ENCODE measurements at places on chromosomes 5 and 9. TPM values are rescaled to one million over a fixed set of nuclear protein-coding genes. Genes with fewer than 3 reads are reported as not detected.

MLANA gene
- total RNA-seq: not detected

DNA sequence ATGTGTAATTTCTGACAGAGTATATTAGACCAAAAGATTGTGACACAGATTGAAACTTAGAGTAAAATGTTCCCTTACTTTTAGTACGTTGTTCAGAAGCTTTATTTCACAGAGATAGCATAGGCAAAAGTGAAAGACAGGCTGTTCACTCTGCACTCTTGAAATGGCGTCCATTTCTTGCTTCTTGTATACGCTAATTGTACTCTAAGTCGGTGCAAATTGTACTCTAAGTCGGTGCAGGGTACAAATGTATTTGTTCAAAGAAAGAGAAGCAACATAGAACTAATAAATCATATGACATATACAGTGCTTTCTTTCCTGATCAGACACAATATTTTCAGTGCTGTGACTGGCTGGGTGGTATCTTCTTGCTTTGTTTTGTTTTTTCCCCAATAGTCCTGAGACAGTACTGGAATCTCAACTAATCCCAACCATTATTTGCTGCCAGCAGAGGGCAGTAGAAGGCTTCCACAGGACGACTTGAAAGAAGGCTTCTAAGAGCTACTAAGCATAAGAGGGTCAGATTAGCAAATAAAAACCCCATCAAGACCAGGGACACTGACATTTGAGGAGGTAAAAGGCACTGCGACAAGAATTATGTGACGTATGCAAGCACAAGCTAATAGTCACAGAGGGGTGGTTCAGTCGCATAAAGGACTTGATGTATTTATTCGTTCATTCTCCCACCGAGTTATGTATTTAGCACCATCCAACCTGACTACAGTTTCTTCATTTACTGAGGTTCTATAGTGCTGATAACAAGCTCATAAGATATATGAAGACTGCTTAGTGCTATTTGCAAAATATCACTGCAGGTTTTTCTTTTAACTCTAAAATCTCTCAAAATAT is 831.8 kb downstream of the TAF11L14 start:
- H3K4me1 ChIP-seq: no peaks in the 10 kb centered on the region
- H3K36me3 ChIP-seq: no peaks in the 10 kb centered on the region
- H3K27me3 ChIP-seq: no peaks in the 10 kb centered on the region
- H3K27ac ChIP-seq: no peak overlapping the region

DNA sequence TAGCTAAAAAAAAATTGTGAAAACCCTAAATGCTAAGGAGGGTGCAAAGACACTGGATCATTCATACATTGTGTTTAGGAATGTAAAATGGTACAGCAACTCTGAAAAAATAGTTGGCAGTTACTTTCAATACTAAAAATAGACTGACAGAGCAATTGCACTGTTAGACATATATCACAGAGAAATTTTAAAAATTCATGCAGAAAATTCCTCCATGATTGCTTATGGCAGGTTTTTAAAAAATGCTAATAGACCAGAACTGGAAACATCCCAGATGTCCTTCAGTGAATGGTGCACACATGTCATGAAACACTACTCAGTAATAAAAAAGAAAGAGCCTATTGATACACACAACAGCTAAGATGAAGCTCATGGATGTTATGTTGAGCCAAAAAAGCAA is 349.8 kb upstream of the DAB2 start:
- H3K4me1 ChIP-seq: no peaks in the 10 kb centered on the region
- H3K4me3 ChIP-seq: no peak overlapping the region
- no peaks in the 10 kb centered on the region for H3K27me3 ChIP-seq
- no peaks in the 10 kb centered on the region for H3K36me3 ChIP-seq
- DNase-seq: no peak
- H3K27ac ChIP-seq: no peak overlapping the region

GRCh38 chr5:4735261-4735660 is 404.9 kb upstream of the ADAMTS16 start:
- no peaks in the 10 kb centered on the region for H3K4me1 ChIP-seq
- H3K36me3 ChIP-seq: no peaks in the 10 kb centered on the region
- H3K27ac ChIP-seq: no peak overlapping the region
- DNase-seq: no peak
- H3K27me3 ChIP-seq: no peaks in the 10 kb centered on the region

DNA sequence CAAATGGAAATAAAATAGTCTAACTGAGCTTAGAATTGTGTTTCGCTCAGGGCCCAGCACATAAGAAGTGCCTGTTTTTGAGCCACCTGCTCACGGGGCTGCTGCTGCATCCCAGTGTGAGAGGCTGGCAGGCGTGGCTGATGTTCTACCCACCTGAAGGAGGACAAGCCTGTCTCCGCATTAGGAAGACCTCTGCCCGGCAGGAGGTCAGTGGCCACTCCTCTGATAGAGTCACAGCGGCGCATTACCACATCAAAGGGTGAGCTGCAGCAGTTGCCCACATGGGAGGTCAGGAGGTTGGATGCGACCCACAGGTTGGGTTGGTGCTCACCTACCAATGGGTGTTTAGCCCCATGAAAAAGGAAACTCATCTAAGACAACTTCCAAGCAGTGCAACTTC is 3.7 kb upstream of the SLC6A7 start:
- H3K27ac ChIP-seq: no peak overlapping the region
- no peak for DNase-seq
- H3K4me3 ChIP-seq: no peak overlapping the region
- no peaks in the 10 kb centered on the region for H3K36me3 ChIP-seq
